ENCODE measurements at places on chromosomes 7 and 10. TPM values are rescaled to one million over a fixed set of nuclear protein-coding genes. Genes with fewer than 3 reads are reported as not detected.

The FGL2 gene
- 1.3 TPM for total RNA-seq

The RELN gene
- total RNA-seq: not detected

The ANKRD1 gene
- not detected for total RNA-seq

GRCh38 chr7:12692479-12693259, 5.2 kb downstream of the ARL4A start:
- no peak for DNase-seq
- H3K4me3 ChIP-seq: no peak overlapping the region
- peaks cover 34% of the 10 kb centered on the region for H3K4me1 ChIP-seq

DNA sequence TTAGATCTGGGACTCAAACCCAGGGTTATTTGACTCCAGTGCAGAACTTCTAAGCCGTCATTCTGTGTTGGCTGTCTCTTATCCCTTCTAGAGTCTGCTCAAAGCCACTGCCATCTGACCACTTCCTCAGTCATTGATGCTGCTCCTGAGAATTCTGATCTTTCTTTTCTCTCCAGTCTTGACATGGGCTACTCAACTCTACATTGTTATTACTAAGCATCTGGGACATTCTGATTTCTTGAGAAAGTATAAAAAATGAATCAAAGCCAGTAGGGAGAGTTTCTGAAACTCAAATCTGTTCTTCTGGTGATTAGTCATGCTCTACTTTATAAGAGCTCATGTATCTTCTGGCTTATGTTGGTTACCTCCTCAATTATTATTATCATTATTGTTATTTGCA, 48.7 kb downstream of the ANK3 start:
- H3K27me3 ChIP-seq: no peaks in the 10 kb centered on the region
- peaks cover 4% of the 10 kb centered on the region for H3K4me1 ChIP-seq
- DNase-seq: no peak
- H3K36me3 ChIP-seq: no peaks in the 10 kb centered on the region

- no peak overlapping the region for H3K27ac ChIP-seq
- no peaks in the 10 kb centered on the region for H3K36me3 ChIP-seq
- H3K4me1 ChIP-seq: no peaks in the 10 kb centered on the region
These were observed 202.5 kb upstream of the AGK start for GRCh38 chr7:141348728-141349127.

- no peak overlapping the region for H3K4me3 ChIP-seq
- H3K36me3 ChIP-seq: no peaks in the 10 kb centered on the region
- peaks cover 14% of the 10 kb centered on the region for H3K27me3 ChIP-seq
- H3K4me1 ChIP-seq: no peaks in the 10 kb centered on the region
- no peak overlapping the region for H3K27ac ChIP-seq
These were observed 119.5 kb downstream of the CPED1 start for GRCh38 chr7:121107923-121108498.
